ENCODE measurements at places on chromosomes 13 and 19.
A peak's percentile ranks its signal among the peaks of the same experiment; 100 is the strongest.

DNA sequence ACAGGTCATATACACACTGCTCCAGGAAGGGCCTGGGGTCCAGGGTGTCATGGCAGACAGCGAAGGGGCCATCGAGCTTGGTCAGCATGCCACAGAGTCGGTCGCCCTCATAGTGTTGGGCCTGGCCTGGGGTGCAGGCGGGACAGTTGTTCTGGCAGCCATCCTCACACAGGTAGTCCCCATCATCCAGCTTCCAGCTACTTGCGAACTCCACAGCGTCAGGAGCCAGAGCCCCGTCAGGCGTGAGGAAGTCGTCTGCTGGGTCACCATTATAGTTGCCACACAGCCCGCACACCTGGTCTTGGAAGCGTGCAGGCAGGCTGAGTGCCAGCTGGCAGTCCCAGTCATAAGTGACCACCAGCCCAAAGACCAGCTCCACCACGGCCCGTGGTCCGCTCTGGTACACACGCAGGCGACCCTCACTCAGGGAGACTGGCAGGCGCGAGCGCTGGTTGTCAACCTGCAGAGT is 16.2 kb downstream of the FCGBP start:
- no peak for DNase-seq

- no peak for DNase-seq
Measured at GRCh38 chr19:54148158-54148557, 10.6 kb downstream of the CNOT3 start.

DNA sequence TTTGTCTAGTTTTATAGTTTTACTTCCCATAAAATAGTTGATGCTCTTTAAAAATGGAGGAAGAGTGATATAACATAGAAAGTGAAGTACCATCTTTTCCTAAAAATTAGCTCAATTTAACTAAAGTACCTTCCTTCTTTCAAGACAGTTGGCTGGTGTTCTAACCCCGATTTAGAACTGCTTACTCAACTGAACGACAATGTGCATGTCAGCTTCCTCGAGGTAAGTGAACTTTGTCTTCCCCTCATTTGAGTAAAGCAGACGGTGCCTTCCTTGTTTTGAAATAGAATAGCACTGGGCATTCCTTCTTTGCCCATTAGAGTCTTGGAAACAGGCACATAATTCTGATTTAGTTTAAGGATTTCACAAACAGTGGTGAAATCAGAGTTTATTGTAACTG is 1519.2 kb downstream of the EFNB2 start:
- no peak for DNase-seq

DNA sequence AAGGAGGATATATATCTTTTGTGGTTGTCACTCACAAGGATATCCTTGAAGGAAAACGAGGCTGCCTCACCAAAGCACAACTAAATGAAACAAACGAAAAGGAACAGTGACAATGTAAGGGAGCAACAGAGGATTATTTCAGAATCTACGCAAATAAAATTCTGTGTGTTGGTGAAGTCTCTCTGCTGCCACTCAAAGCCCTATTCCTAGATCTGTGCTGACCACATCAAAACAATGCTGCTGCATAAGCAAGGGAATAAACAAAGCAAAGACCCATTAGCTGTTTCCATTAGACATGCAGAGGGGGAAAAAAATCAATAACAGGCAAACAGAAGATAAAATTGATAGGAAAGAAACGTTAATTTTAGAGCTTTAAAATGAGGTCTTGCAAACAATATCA is 204.4 kb downstream of the MZT1 start:
- DNase-seq, result no peak

- peak; percentile 40 for DNase-seq
Measured at GRCh38 chr19:1992759-1993260, 22.7 kb downstream of the BTBD2 start.

- no peak for DNase-seq
Measured at GRCh38 chr19:11053817-11054195, 35.5 kb upstream of the LDLR start.

DNA sequence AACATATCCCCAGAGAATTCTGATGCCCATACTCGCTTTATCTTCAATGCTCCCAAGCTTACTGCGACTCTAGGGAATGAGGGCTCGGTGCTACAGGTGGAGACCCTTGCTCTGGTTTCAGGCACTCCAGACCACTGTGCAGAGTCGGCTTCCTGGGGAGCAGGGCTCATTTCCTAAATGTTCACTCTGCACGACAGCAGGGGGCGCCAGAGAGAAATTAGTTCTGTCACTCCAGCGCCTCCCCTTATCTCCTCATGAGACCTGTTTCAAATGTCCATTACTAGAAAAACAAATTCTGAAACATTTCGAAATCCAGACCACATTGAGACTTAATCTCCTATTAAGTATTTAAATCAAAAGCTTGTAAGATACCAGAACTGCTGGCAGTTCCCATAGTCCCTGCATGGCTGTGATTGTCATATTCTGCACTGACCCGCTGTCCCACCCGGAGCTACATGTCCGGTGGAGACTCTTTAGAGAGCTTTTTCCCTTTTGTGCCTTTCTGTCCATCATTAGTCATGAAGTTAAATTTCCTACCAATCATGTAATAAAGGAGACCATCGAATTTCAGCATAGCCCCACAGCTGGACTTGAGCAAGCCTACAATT is 22.4 kb downstream of the EPSTI1 start:
- peak; percentile 77 for DNase-seq

- DNase-seq, result no peak
Measured at GRCh38 chr13:110221406-110222117, 85.4 kb downstream of the COL4A1 start.

DNA sequence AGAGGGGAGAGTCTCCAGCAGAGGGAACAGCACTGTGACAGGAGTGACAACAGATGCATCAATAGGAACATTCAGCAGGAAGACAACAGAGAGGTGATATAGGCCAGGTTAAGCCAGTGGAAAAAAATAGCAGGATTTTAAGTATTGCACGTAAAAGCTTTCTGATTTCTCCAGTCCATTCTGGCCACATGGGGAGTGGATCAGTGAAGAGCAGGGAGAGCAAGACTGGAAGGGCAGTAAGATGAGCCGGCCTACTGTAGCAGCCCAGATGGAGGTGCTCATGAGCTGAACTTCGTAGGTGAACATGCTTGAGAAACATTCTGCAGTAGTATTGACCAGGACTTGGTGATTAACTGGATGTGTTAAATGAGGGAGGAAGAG is 1.7 kb downstream of the UTP14C start:
- DNase-seq, result no peak

DNA sequence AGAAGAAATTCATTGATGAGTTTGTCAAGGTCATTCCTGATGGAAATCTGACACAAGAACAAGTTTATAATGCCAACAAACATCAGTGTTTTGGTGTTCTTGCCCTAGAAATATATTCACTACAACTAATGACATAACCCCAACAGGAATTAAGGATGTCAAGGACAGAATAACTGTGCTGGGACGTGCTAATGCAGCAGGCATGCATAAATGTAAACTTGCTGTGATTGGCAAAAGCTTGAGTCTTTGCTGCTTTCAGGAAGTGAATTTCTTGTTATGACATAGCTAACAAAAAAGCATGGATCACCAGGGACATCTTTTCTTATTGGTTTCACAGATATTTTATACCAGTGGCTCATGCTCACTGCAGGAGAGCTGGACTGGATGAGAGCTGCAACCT is 144.6 kb downstream of the KCTD12 start:
- DNase-seq, result peak; percentile 43

DNA sequence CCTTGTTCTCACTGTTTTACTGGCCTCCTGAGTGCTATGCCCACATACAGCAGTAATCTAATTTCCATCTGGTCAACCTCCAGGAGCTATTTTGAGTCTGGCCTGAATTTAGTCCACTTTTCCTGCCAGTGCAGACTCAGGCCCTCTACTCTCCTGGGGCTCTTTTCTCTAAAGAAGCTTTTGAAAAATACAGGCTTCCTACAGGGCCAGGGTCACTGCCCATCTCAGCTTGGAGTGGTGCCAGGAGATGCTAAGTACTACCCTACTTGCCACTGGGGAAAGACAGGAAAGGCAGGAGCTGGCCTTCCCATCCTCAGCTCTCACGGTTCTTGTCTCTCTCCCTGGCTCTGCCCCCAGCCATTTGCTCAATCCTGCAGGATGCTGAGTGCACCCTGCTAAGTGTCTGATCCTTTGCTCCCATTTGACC is 101.7 kb upstream of the SERP2 start:
- no peak for DNase-seq
